Adrenal gland (tissue), 19 donors: ENCODE measurements at places on chromosomes 12 and 14. TPM values are rescaled to one million over a fixed set of nuclear protein-coding genes. Genes with fewer than 3 reads are reported as not detected.

DNA sequence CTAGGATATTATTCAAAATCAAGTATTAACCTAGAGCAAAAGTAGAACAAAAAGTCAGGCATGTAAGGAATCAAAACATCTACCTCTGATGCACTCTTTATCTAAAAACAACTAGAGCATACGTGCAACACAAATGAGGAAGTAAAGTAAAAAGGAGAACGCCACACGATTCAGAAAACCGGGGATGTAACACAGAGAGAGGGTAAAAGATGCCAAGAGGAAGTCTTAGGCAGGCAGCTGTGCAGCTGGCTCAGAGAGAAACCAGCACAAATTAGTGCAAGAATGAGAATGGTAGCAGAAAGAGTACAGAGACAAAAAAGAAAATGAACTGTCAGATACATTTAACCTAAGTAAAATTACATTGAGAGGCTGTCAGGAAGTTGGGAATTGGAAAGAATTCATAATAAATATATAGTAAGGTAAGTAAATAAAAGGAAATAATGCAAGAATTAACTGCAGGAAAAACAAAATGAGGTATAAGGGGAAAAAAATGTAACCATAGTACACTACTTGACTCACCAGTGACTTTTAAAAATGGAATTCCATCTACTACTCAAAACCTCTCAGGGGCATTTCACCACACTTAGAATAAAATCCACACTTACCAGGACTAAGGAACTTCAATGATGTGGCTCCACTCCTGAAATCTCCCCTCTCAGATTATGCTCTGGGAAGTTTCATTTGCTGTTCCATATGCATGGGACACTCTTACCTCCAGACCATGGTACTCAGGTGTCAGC lies 17.1 kb downstream of the BCAT1 start:
- no peak overlapping the region for H3K27ac ChIP-seq
- no peak overlapping the region for H3K4me3 ChIP-seq
- H3K36me3 ChIP-seq, result no peaks in the 10 kb centered on the region
- no peak for DNase-seq
- H3K27me3 ChIP-seq, result no peaks in the 10 kb centered on the region
- H3K4me1 ChIP-seq, result no peaks in the 10 kb centered on the region

Gene PDE3A
- total RNA-seq, result 1.6 TPM

Gene EEA1
- total RNA-seq, result 25.2 TPM

Gene KRT74
- total RNA-seq, result not detected

DNA sequence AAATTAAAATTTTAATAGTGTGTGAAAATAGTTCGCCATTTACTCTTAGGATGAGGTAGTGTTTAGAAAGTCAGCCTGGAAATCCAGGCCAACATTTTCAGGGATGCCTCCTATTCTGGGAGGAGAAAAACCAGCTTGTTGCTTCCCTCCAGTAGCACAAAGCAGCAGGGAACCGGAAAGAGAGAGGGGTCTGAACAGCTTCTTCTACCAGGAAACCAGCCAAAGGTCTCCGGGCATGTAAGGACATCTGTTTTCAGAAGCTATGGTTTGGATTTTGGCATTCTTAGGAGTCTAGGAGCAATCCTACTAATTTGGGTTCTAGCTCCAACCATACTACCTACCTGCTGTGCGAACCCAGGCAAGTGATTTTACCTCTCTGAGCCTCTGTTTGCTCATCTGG lies 85.3 kb downstream of the DPF3 start:
- no peaks in the 10 kb centered on the region for H3K36me3 ChIP-seq
- H3K4me1 ChIP-seq, result no peaks in the 10 kb centered on the region
- H3K4me3 ChIP-seq, result no peak overlapping the region
- H3K27ac ChIP-seq, result no peak overlapping the region
- DNase-seq, result no peak
- no peaks in the 10 kb centered on the region for H3K27me3 ChIP-seq

GRCh38 chr14:25086081-25086480 lies 36.1 kb upstream of the STXBP6 start:
- H3K4me1 ChIP-seq, result no peaks in the 10 kb centered on the region
- no peaks in the 10 kb centered on the region for H3K27me3 ChIP-seq
- DNase-seq, result no peak
- no peak overlapping the region for H3K27ac ChIP-seq

DNA sequence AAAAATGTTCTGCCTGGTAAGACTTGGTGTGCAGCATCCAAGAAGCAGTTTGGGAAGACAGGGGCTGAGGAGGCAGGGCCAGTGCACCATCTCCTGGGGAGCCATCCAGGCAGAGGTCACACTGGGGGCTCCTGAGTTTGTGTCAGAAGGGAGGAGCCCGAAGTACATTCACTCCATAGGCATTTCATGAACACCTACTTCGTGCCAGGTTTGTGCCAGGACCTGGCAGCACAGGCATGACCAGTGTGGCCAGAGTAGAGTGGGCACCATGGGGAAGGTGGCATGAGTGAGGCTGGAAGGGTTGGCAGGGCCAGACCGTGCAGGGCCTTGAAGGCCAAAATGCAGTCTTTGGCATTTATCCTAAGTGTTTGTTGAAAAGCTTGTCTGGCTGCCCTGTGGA lies 86.5 kb upstream of the RIN3 start:
- no peak for DNase-seq
- no peaks in the 10 kb centered on the region for H3K36me3 ChIP-seq
- no peak overlapping the region for H3K27ac ChIP-seq
- H3K4me3 ChIP-seq, result no peak overlapping the region
- H3K27me3 ChIP-seq, result no peaks in the 10 kb centered on the region

DNA sequence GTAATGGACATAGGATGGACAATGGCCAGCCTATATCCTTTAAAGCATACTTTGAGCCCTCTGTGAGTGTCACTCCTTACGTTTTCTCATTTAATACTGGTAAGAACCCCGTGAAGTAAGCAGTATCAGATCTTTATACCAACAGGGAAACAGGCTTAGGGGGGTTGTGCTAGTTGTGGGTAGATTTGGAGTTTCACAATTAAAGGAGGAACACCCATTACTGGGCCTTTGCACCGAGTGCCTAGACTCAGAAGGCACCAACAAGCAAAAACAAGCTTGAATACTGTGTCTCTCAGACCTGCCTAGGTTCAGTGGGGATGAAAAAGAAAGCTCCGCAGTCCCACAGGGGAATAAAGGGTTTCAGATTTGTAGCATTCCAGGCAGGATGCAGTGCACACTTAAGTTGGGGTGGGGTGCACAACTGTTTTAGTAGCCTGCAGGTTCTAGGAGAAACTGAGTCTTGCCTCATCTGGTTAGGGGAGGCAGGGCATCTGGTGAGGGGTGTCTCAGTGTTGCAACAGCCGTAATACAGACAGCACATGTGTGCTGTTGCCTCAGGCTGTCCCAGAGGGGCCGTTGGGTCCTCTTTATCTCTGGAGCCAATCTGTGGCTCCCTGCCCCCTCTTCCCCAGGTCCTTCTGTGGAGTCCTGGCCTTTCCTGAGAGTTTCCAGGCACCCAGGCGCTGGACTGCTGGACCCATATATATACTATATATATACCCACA lies 51.2 kb downstream of the IRAK3 start:
- no peak for DNase-seq
- no peak overlapping the region for H3K4me3 ChIP-seq
- no peaks in the 10 kb centered on the region for H3K36me3 ChIP-seq
- H3K27ac ChIP-seq, result no peak overlapping the region
- H3K27me3 ChIP-seq, result no peaks in the 10 kb centered on the region

Gene ARL6IP4
- 200 TPM for total RNA-seq

DNA sequence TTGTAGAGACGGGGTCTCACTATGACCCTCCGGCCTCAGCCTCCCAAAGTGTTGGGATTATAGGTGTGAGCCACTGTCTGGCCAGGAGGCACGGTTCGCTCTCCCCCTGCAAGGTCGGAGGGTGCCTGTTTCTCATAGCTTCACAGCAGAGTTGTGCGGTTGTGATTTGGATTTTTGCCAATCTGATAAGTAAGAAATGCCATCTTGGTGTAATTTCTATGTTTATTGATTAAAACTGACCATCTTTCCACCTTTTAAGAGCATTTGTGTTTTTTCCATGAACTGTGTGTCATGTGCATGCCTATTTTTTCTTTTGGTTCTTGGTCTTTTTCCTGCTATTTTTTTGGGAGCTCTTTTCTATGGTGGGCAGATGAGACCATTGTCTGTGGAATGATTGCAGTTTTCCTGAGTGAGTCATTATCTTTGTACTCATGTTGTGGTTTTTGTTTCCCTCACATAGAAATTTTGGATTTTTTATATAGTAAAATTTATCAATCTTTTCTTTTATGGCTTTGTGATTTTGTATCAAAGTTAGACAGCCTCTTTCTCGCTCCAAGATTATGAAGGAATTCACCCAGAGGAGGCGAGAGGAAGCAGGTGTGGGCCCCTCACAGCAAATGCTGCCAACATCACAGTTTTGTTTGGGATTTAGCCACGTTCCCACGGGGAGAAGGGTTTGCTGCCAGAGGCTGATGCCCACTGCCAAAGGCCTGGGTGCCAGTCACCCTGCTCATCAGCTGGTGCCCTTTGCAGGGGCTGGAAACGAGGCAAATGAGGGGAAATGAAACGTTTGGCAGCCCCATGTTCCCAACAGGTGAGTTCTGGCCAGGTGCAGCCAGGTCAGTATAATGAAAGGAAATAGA lies 47.2 kb downstream of the RFX4 start:
- H3K4me3 ChIP-seq, result no peak overlapping the region
- no peak overlapping the region for H3K27ac ChIP-seq
- no peaks in the 10 kb centered on the region for H3K36me3 ChIP-seq
- no peaks in the 10 kb centered on the region for H3K4me1 ChIP-seq

GRCh38 chr12:53696285-53696654 lies 20.4 kb upstream of the ATP5MC2 start:
- DNase-seq, result peak; percentile 46
- H3K27me3 ChIP-seq, result peaks cover 39% of the 10 kb centered on the region
- H3K36me3 ChIP-seq, result no peaks in the 10 kb centered on the region
- no peak overlapping the region for H3K4me3 ChIP-seq
- no peaks in the 10 kb centered on the region for H3K4me1 ChIP-seq
- no peak overlapping the region for H3K27ac ChIP-seq

- H3K36me3 ChIP-seq, result no peaks in the 10 kb centered on the region
- no peaks in the 10 kb centered on the region for H3K4me1 ChIP-seq
- no peak for DNase-seq
- H3K27ac ChIP-seq, result no peak overlapping the region
Measured at GRCh38 chr12:41959271-41959670, 185.4 kb downstream of the GXYLT1 start.

Gene FAM186B
- not detected for total RNA-seq

DNA sequence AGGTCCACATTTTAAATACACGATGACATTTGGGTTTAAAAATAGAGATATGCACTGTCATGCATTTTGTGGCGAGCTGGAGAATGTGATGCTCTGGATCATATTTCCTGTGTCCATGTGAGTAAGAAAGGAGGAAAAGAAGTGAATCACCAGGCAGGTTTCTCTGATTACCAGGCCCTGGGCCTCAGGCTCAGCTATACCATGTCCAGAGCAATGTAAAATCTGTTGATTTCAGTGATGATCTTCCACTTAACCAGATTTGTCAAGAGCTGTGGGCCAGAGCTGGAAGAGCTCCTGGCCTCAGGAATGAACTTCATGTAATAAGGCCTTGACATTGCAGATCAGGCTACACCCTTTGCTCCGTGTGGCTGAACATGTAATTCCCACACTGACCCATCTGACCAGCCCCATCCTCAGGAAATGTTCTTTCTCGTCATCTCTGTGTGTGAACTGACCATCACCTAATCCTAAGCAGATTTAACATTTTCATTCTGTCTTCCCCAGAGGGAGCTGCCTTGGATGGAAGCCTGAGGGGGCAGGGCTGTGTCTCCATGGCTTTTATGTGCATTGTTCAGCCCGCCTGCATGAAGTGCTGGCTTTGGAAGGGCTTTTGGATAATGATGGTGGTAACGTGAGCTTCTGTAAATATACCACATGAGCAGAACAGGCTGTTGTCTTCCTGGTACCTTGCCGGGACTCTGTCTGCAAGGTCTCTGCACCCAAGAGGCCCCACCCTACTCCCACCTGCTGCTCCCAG lies 54.5 kb downstream of the CRACR2A start:
- no peak for DNase-seq
- H3K4me1 ChIP-seq, result no peaks in the 10 kb centered on the region
- H3K4me3 ChIP-seq, result no peak overlapping the region
- no peaks in the 10 kb centered on the region for H3K36me3 ChIP-seq
- no peak overlapping the region for H3K27ac ChIP-seq

DNA sequence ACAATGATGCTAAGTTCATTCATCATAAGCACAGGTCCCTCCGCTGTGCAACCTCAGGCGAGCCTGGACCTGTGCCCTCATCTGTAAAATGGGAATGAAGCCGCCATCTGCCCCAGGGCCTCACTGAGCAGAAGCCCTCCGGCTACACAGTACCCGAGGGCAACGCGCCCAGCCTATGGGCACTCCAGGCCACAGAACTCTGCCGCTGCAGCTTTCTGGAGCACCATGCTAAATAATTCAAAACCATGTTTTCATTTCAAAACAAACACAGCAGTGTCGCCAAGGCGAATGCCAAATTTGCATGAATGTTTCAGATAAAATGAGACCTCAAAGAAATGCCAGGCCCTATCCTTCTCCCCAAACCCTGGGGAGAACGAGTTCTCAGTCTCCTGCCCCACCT lies 4.0 kb downstream of the NCOR2 start:
- H3K4me1 ChIP-seq, result peaks cover 39% of the 10 kb centered on the region
- no peak for DNase-seq
- no peak overlapping the region for H3K27ac ChIP-seq
- H3K27me3 ChIP-seq, result no peaks in the 10 kb centered on the region

Gene FSCB
- not detected for total RNA-seq

DNA sequence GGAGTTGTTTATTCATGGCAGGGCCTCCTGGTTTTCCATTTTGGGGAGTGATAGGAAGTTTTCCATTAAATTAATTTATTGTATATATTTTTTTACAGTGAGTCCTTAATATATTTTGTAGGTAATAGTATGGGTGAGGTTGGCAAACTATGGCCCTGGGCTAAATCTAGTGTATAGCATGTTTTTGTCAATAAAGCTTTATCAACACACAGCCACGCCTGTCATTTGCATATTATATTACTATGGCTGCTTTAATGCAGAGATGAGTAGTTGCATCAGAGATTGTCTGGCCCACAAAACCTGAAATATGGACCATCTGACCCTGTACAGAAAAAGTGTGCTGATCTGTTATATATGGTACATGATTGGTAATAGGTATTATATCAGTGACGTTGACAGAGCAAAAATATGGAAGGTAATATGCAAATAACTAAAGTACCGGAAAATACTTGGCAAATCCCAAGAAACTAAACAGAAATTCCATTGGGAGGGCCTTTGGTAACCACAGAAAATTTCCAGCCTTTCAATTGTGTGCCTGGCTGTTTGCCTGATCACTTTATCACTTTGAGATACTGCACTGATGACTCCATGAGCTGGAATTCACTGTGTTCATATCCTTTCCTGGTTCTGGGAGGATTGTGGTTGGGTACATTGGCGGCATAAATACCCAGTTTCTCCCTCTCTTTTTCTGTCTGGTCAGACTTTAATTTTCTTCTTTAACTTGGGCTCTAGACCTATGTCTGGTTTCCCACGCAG lies 61.7 kb upstream of the RFLNA start:
- H3K36me3 ChIP-seq, result no peaks in the 10 kb centered on the region
- H3K4me1 ChIP-seq, result no peaks in the 10 kb centered on the region
- H3K27ac ChIP-seq, result no peak overlapping the region
- no peak for DNase-seq
- H3K27me3 ChIP-seq, result no peaks in the 10 kb centered on the region
